ENCODE measurements at places on chromosomes 1 and 21.
A peak's percentile ranks its signal among the peaks of the same experiment; 100 is the strongest.

GRCh38 chr1:109832945-109833344 is 69.2 kb upstream of the EPS8L3 start:
- ATAC-seq: peak; percentile 51

GRCh38 chr1:229003233-229004031 is 267.5 kb upstream of the RAB4A start:
- ATAC-seq: peak; percentile 56

- ATAC-seq: peak; percentile 86
Measured at GRCh38 chr21:45590246-45590725, 48.0 kb upstream of the SLC19A1 start.

- ATAC-seq: peak; percentile 60
Measured at GRCh38 chr1:55559842-55560241, 344.7 kb upstream of the USP24 start.

DNA sequence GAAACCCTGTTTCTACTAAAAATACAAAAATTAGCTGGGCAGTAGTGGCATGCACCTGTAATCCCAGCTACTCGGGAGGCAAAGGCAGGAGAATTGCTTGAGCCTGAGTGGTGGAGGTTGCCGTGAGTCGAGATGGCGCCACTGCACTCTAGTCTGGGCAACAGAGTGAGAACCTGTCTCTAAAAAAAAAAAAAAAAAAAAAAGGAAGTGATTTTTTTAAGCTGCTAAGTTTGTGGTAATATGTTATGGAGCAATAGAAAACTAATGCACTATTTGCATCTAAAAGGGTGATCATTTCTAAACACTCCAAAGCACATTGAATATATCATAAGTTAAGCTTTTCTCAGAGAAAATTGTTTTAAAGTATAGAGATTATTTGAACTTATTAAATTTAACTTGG is 244.8 kb upstream of the SPAG17 start:
- ATAC-seq: no peak

DNA sequence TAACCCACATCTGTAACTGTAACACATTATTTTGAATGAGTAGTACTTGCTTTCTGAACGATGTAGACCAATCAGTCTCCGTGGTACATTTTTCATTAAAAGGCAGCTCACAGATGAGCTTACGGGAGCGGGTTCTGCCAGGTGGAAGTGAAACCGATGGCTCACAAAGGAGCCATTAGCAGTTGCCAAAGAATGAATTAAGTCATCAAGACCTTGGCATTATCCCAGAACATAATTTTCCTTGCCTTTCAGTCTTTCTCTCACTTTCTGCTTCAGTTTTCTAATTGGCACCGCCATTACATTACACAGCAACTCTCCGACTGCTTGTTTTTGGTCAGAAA is 33.5 kb upstream of the UTS2 start:
- ATAC-seq: no peak

DNA sequence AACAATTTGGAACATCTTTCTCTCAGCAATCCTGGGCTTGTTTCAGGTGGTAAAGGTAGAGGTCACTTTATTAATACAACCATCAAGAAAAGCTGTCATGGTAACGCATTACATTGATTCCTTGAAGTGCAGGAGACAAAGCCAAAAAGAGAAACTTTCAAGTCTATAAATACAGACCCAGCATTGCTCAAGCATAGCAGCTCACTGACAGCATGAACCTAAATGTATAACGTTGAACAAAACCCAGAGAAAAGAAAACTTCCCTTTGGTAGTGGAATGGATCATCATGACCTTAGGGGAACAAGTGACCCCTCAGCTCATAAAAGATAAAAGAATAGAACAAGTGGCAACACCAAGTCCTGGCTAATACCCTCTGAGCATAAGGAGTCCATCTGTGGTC is 332.2 kb downstream of the NTNG1 start:
- ATAC-seq: no peak

- no peak for ATAC-seq
Measured at GRCh38 chr1:155082301-155083051, 3.8 kb downstream of the EFNA3 start.

DNA sequence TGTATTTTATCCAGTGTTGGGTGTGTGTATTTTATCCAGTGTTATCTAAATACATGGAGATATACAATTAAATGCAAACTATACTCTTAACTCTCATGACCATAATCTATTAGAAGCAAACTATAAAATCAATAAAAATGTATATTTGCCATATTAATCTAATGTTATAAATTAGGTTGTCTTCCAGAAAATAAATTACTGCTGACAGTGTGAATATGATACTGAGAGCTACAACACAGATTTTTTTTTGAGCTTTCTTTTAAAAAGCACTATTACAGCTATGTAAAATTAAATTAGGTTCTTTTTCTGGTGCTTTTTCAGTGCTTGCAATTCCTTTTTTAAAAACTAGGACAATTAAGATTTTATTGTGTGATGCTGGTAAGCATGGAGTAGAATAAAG is 19.0 kb upstream of the GPR52 start:
- ATAC-seq: no peak

DNA sequence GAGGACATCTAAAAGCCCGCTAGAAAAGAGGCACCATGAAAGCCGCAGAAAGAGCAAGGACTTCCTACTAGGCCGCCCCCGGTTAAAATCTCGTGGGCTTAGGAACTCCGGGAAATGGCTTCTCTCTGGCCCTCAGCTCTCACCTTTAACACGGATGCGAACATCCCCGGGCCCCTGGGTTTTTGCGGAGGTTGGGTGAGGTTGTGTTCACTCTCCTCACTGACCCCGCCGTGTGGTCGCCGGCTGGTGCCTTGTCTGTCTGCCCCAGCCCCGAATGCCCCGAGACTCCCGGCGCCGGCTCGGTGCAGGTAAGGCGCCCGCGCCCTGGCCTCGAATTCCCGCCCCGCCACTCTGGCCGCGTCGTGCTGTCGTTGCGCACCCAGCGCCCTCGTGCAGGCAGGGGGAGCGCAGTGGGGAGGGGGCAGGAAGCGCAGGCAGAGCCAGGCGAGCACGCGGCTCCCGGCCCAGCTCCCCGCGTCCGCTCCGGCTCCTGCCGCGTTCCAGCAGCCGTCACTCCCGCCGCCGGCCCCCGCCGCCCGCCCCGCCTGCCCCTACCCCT is at the start of gene SHISAL2A:
SHISAL2A (plus strand) TSS at position 437 of the 559 bp plus-strand sequence. CDS start 326 bp downstream, outside the sequence.
- ATAC-seq: peak; percentile 41

DNA sequence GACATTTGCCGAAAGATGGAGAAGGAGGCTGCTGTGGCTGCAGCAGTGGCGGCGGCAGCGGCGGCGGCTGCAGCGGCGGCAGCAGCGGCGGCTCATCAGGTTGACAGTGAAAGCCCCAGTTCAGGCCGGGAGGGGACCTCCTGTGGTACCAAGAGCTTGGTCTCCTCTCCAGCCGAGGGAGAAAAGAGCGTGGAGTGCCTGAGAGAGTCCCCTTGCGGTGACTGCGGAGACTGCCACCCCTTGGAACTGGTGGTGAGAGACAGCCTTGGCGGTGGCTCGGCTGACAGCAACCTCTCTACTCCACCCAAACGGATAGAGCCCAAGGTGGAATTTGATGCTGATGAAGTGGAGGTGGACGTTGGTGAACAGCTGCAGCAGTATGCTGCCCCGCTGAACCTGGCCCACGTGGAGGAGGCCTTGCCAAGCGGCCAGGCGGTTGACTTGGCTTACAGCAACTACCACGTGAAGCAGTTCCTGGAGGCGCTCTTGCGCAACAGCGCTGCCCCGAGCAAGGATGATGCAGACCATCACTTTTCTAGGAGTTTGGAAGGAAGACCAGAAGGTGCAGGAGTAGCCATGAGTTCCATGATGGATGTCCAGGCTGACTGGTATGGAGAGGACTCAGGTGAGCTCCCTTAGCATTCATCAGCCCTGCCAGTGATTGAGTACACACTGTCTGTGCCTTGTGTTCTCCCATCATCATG is 6.3 kb downstream of the ZBTB8B start:
- ATAC-seq: peak; percentile 89

DNA sequence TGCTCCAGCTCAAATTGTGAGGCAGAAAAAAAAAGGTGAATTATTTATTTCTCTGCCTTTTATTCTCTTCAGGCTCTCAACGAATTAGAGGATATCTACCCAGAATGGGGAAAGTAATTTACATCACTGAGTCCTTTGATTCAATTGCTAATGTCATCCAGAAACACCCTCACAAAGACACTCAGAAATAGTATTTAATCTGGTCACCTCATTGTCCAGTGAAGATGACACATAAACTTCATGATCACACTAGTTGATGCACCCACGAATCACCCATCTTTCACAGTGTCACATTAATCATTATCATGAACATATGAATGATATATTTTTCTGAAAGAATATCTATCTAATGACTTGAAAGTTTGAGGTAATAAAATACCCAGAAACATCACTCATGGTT is 868.5 kb downstream of the BRINP3 start:
- ATAC-seq: no peak

- ATAC-seq: peak; percentile 38
Measured at GRCh38 chr1:154115180-154115579, 39.7 kb downstream of the NUP210L start.

DNA sequence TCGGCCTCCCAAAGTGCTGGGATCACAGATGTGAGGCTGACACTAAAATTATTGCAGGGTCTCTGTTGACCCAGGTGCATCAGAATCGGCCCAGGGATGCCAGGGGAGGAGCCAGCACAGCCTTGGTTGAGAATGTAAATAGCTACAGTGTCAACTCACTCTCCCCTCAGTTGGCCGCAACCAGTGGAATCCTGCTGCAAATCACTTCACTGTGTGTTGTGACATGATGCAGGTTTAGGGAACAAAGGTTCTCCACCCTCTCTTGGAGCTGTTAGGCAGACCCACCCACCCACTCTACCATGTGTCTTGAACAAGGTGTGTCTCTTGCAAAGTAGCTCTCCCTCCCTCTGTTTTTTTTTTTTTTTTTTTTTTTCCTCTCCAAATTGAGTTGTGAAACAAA is 60.5 kb upstream of the SOD1 start:
- ATAC-seq: no peak

- ATAC-seq: no peak
Measured at GRCh38 chr1:84387480-84388163, 10.7 kb upstream of the DNASE2B start.

GRCh38 chr1:235919833-235920441 is 53.2 kb upstream of the LYST start:
- ATAC-seq: peak; percentile 77

GRCh38 chr1:5522531-5523145 is 469.6 kb downstream of the NPHP4 start:
- peak; percentile 21 for ATAC-seq

DNA sequence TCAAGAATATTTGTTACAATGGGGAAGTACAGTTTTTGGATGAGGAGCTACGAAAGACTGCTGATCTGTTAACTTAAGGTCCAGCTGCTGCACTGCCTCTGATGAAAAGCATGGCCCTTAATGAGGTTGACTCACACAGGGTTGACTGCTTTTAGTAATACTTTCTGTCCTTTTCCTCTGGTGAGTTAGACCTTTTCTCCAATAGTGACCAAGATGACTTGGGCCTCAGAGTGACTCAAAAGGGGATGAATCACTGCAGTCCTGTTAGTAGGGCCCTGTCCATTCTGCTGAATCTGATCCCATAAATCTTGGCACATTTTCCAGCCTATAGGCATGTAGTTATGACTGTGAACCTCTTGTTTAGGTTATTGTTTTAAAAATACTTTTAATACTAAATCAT is 2.7 kb downstream of the DISP1 start:
- ATAC-seq: peak; percentile 35

GRCh38 chr1:59685101-59685500 is 129.6 kb upstream of the HOOK1 start:
- ATAC-seq: no peak

GRCh38 chr1:30684881-30685795 is 38.2 kb downstream of the MATN1 start:
- ATAC-seq: peak; percentile 93

GRCh38 chr1:27071049-27071416 is 58.4 kb upstream of the TENT5B start:
- ATAC-seq: peak; percentile 97

DNA sequence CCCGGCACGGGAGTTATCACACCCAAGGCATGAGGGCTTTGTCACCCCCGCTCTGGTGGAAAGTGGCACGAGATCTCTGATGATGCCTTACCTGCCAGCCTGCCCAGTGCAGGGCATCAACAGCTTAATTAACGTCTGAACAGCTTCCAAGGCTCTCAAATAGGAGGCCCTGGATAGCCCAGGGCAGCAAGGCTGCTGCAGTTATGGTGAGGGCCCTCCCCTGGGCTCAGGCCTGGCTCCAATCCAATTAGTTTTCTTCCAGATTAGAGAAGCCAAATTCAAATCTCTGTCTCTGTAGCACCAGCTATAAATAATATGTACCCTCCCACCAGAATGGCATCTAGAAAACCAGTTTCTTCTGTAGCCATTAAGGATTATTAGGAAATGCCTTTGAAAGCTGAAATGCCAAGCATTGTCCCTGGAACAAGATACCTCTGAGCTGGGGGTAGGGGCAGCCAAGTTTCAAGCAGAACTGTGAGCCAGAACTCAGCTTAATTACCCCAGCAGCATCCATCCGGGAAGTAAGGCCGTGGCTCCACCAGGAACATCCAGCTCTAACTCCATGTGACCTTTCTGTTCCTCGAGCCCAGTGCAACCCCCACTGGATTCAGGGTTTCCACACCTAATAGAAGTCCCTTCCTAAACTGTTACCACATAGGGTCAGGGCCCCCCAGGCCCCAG is 12.5 kb downstream of the QSOX1 start:
- no peak for ATAC-seq

- ATAC-seq: no peak
Measured at GRCh38 chr1:243461700-243462099, 205.9 kb downstream of the SDCCAG8 start.

DNA sequence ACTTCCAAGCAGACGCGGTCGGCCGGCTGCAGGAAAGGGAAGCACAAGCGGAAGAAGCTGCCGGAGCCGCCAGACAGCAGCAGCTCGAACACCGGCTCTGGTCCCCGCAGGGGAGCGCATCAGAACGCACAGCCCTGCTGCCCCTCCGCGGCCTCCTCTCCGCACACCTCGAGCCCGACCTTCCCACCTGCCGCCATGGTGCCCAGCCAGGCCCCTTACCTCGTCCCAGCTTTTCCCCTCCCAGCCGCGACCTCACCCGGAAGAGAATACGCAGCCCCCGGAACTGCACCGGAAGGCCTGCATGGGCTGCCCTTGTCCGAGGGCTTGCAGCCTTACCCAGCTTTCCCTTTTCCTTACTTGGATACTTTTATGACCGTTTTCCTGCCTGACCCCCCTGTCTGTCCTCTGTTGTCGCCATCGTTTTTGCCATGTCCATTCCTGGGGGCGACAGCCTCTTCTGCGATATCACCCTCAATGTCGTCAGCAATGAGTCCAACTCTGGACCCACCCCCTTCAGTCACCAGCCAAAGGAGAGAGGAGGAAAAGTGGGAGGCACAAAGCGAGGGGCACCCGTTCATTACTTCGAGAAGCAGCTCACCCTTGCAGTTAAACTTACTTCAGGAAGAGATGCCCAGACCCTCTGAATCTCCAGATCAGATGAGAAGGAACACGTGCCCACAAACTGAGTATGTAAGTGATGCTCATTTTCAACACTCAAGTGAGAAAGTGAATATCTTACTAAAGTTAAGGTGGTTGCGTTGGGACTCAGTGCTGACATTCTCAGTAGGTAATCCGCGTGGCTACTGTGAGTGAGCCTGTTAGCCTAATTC is 25.5 kb downstream of the UTS2 start:
- no peak for ATAC-seq

- ATAC-seq: peak; percentile 76
Measured at GRCh38 chr1:30525971-30526651, 197.3 kb downstream of the MATN1 start.

- peak; percentile 16 for ATAC-seq
Measured at GRCh38 chr1:32464191-32464715, 619 bp upstream of the ZBTB8B start.

- ATAC-seq: peak; percentile 58
Measured at GRCh38 chr1:119978018-119978505, 81.7 kb upstream of the ADAM30 start.

Data from motor neuron (in vitro differentiated cells).